Activated CD4-positive, alpha-beta T cell treated with anti-CD3 and anti-CD28 coated beads, Interleukin-2, amount 50 U/mL, for 16 hours (primary cell): ENCODE measurements at places on chromosomes 6 and 20.
A peak's percentile ranks its signal among the peaks of the same experiment; 100 is the strongest.

DNA sequence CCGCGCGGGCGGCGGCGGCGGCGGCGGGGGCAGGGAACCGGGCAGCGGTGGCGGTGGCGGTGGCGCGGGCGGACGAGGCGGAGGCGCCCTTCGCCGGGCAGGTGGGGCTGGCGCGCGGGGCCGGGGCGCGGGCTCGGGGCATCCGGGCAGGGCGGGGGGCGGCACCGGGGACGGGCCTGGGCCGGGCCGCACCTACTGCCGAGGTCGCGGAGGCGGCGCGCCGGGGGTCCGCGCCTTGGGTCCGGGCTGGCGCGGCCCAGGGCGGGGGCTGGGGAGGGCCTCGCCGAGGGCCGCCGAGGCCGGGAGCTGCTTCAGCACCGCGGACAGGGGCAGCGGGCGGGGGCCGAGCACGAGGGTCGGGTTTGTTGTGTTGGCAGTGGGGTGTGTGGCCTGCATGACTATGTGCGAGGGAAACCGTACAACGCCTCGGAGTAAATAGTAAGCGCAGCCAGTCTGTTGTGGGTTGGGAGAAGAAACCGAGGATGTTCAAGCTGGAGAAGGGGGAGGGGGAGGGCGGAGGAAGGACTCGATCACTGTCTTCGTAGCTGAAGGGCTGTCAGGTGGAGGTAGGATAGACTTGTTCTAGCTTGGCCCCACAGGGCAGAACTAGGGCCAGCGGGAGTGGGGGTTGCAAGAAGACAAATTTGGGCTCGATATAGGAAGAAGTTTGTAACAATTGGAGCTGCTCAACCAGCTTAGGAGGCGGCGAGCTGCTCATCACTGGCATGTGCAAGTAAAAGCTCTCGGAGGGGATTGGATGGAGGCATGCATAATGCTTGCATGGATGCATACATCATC lies 593 bp downstream of the MMP24 start:
- no peak for DNase-seq

DNA sequence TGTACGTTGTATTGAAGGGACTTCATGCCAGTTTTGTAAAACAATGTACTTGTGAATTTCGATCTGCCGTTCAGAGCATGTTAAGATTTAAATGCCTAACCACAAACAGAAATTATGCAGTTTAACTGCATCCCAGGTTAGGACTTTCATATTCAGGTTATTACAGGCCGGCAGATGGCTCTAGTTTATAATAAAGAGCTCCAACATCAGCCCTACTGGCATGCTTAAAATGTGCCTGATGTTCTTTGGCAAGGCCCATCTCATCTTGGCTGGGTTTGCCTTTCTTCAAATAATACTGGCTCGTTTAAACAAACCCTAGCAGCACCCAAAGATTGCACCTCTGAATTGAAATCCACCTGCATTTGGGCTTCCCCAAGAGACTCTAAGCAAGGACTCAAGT lies 169.3 kb upstream of the RIN2 start:
- no peak for DNase-seq

GRCh38 chr6:111870051-111870741 lies 3.1 kb downstream of the FYN start:
- DNase-seq, result no peak

- peak; percentile 53 for DNase-seq
Measured at GRCh38 chr6:7087491-7087979, 20.2 kb upstream of the RREB1 start.
